ENCODE measurements at places on chromosomes 1 and 21.

- DNase-seq = no peak
Observed at GRCh38 chr1:36663772-36664430, 181.2 kb upstream of the CSF3R start.

DNA sequence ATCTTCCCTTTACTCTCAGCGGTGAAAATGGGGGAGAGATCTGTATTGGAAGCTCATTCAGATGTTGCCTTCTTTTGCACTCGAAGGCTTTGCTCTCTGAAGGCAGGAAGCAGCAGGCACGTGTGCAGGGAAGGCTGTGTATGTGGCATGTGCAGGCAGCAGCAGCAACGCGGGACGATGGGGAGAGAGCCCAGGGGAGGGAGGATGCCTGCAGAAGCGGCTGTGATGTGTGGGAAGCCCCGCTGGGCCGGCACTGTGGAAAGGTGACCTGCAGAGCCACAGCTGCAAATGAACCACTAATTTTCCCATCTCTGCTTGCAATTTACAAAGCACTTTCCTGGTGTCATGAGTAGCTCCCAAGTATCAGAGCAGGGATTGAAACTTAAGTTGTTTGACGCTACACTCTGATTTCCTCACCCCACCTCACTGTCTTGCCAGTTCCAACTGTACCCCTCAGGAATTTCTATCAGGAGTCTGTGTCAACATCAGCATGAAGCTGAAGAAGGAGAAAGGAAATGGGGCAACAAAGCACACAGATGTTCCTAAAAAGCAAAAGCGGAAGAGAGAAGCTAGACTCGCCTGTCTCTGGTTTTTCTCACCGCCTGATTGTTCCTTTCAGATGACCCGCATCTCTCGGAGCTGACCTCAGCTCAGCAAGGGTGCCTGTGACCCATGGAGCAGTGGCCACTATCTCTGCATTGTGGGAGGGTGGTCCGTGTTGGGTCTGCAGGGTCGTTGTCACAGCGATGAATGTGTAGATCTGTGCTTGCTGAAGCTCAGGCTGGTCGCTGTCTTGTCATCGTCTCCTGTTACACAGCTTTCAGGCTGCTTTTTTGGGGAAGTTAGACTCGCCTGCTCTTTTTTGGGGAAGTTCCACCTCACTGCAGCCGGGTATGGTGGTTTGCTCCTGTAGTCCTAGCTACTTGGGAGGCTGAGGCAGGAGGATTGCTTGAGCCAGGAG, 156.1 kb downstream of the KIF26B start:
- DNase-seq = no peak

GRCh38 chr1:26452459-26453183, 19.6 kb upstream of the HMGN2 start:
- no peak for DNase-seq

GRCh38 chr1:41320895-41321676, 40.1 kb upstream of the FOXO6 start:
- no peak for DNase-seq

Data from NCI-H2029 treated with DMSO at 0.1 percent for 48 hours (cell line).